ENCODE measurements at places on chromosomes 5 and 9.

DNA sequence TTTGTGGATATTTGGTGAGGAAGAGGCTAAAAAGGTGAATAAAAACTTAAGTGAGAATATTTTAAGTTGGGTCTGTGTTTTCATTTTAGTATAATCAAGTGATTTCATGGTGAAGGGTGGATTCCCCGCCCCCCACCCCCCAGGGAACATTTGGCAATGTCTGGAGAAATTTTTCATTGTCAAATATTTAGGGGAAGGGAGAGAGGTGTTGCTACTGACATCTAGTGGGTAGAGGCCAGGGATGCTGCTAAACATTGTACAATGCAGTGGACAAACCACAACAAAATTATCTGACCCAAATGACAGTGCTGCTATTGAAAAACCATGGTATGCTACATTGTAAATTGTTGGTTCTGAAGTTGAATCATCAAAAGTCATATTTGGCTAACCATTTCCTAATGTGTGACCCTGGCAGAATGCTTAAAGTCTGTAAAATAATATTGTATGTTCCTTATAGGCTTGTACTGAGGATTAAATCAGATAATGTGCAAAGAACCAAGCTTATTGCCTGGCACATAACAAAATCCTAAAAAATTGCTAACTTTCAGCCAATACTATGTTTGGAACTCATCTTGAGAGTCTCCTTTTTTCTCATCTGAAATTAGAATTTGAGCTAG lies 5.6 kb downstream of the C5orf24 start:
- DNase-seq, result no peak

DNA sequence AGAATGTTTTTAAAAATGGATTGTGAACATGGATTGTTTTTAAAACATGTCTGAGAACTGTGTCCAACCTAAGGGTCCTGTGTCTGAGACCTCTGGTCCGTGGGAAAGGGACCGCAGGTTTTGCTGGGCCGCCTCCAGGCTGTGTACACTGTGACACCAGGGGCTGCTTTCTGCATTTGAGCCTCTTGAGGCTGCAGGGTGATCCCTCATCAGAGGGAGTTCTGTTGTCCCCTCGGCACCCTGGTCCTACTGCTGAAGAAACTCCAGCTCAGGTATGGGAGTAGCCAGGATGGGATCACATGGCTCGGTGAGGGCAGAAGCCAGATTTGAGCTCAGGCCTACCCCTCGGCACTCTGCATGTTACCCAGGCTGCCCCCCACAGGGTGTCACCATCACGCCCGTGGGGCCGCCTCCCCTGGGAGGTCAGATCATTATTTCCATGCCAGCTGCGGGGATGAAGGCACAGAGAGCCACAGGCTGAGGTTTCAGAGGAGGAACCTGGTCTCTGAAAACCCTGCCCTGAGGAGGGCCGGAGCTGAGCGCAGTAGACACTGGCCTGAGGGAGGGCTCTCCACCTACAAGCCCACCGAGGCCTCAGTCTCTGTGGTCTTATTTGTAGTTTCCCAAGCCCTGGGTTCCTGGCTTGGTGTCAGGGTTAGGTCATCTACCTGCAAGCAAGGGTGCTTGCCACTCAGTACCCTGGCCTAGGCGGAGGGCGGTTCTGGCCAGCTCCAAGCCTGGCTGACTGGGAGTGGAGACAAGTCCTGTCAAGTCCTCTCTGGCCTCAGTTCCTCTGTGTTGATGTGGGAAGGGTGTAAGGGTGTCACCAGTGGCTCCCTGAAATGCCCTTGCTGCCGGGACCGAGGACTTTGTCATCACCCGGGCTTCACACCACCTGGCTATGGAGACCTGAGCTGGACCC lies 2.8 kb downstream of the PRR7 start:
- no peak for DNase-seq

DNA sequence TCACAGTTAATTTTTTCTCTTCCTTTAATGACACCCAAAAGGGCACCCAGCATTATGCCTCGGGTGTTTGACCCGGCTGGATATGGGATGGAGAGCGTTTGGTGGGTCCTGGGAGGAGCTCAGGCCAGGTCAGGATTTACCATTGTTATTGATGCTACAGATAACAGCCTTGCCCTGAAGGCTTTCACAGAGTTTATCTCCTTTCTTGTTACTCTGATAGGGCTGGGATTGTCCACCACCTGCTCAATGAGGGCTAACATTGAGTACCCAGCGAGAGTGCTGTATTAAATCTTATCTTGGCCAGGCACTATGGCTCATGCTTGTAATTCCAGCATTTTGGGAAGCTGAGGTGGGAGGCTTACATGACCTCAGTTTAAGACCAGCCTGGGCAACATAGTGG lies 37.2 kb downstream of the GADD45G start:
- DNase-seq, result no peak

DNA sequence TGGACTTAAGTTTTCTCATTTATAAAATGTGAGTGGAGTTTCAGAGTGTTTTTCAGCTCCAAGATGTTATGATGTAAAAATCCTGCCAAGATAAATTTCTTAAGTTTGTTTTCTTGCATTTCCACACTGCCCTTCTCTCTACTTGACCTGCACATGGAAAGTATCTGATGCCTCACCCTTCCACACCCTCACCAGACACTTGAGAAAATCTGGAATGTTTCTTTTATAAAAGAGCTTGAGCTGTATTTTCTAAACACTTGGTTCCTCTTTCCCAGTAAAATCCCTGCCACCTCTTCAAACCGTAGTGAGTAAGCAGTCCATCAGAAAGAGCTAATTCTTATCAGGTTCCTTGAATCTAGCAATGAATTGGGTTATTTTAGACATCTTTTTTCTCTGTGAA lies 42.9 kb downstream of the FOXD1 start:
- DNase-seq, result no peak

DNA sequence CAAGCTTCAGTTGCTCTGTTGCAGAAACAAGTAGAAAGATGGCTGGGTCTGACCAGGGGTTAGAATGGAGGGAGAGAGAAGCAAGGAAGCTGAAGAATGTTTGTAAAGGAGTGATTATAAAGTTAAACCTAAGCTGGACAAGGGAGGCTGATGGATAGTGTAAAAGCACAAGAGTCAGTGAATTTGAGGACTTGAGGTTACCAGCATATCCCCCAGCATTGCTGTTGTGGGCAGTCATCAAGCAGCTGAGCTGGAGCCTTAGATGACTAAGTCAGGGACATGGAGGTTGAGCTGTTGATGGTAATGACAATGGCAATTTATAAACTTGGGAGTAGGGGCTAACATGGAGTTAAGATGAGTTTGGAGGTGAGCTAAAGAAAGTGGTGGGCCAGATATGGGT lies 131.5 kb downstream of the ERCC6L2 start:
- DNase-seq, result peak; percentile 31

DNA sequence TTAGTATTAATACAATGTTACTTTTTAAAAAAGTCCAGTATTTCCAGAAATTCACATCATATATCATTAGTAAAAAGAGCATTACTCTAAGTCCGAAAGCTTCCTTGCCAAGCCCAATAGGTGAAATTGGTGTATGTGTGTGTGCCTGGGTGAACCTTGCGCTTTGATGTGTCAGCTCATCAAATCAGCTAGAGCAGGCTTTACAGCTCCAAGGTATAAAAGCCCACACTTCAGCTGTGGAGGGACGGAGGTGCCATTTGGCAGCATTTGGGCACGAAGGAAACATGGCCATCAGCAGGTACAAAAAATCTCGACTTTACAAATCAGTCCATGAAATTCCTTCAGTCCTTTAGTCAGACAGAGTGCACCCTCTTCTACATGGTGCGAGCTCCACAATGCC lies 76.5 kb upstream of the IL7R start:
- no peak for DNase-seq

GRCh38 chr5:64457846-64458245 lies 48.0 kb upstream of the RGS7BP start:
- no peak for DNase-seq

- no peak for DNase-seq
These were observed 9.8 kb upstream of the ERAP1 start for GRCh38 chr5:96817506-96817905.

DNA sequence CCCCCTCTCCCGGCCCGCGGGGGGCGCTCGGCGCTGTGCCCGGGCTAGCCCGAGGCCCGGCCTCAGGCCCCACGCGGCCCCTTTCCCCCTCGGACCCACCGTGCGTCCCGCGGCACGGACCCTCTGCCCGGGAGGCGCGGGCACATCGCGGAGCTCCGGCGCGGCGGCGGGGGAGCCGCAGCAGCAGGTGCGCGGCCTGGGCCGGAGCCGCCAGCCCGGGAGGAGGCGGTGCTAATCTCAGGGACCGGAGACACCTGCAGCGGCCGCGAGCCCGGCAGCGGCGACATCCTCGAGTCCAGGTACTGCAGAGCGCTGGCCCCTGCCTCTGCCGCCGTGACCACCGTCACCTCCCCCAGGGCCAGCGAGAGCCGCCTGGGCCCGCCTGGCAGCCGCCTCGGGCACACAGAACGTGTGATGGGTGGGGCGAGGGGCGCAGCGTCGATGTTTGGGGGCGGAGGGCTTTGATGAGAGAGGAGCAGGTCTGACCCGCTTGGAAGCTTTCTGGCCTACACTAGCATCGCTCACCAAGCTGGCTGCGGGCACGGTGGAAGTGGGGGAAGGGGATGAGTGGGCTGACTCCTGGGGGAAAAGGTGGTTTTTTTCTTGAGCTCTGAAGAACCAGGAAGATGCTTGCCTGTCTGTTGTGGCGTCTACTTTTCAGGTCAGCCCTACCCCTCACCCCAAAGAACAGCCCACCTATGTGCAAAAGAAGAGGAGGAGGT lies 524 bp downstream of the CYFIP2 start:
- DNase-seq, result no peak

- DNase-seq, result no peak
These were observed 95.5 kb upstream of the PHYKPL start for GRCh38 chr5:178327931-178328711.

DNA sequence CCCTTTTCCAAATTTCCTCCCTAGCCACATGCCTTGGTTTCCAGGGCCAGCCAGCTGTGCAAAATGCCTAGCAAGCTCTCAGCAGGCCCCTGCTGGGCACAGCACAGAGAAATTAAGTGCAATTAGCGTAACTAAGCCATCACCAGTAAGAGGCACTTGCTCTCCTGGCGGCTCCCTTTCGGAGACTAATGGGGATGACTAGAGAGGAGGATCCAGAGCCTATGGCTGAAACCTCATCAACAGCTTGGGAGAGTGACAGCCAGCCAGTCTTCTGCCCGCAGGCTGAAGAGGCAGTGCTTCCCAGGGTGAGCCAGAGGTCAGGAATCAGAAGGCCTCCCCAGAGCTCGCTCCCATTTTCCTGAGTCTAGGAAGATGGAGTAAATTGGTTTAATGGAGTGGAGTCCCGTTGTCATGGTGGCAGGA lies 108.4 kb downstream of the KCNIP1 start:
- DNase-seq, result no peak

- no peak for DNase-seq
These were observed 5.4 kb upstream of the GBGT1 start for GRCh38 chr9:133169102-133169501.

DNA sequence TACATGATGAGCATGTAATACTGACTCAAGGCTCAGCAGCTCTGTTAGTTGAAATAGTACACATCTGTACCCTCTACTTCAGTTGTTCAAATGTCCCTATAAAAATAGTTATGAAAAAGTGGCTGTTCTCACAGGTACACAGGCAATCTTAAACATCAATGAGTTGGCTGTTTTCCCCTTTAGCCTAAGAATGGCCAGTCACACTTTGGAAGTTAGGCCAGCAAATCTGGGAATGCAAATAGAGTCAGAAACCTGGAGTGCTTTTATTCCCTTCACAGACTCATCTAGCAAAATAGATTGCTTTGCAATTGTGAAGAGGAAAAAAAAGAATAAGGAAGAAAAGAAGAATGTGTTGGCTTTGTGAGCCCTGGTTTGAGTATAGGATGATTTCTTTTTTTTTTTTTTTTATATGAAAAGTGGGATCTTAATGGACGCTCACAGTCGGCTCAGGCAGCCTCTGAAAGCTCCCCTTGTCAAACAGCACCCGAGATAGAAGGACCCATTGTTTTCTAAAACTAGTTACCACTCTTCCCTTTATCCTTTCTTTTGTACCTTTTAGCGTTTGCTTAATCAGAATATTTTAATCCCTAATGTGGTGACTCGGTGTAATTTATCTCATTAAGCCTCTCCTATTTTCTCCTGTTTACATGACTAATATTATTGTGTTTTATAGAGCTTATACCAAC lies 27.9 kb upstream of the TLE1 start:
- DNase-seq, result no peak

GRCh38 chr9:17894501-17895160 lies 315.8 kb downstream of the SH3GL2 start:
- DNase-seq, result no peak

DNA sequence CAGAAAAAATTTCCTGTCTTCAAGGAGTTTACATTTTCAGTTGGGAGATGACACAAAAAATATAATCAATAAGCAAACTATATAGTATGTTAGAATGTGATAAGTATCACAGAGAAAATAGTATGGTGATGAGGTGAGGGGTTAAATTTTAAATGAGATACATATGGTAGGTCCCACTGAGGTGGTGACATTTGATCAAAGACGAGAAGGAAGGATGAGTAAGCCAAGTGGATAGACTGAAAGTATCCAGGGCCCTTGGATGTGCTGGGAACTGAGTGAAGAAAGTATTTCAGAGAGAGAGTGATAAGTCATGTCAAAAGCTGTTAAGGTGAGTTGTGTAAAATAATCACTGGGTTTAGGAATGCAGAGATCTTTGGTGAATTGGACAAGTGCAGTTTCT lies 3.5 kb downstream of the CCDC192 start:
- no peak for DNase-seq
